Activated CD8-positive, alpha-beta T cell treated with anti-CD3 and anti-CD28 coated beads, Interleukin-2, amount 10 ng/mL, durations not matched to agents 7 days and 5 days (primary cell): ENCODE measurements at places on chromosomes 2 and 18.

- H3K4me1 ChIP-seq = peaks cover 3% of the 10 kb centered on the region
- no peak for DNase-seq
- H3K4me3 ChIP-seq = no peak overlapping the region
- H3K27ac ChIP-seq = no peak overlapping the region
Observed at GRCh38 chr2:216774620-216775019, 79.3 kb upstream of the IGFBP5 start.

DNA sequence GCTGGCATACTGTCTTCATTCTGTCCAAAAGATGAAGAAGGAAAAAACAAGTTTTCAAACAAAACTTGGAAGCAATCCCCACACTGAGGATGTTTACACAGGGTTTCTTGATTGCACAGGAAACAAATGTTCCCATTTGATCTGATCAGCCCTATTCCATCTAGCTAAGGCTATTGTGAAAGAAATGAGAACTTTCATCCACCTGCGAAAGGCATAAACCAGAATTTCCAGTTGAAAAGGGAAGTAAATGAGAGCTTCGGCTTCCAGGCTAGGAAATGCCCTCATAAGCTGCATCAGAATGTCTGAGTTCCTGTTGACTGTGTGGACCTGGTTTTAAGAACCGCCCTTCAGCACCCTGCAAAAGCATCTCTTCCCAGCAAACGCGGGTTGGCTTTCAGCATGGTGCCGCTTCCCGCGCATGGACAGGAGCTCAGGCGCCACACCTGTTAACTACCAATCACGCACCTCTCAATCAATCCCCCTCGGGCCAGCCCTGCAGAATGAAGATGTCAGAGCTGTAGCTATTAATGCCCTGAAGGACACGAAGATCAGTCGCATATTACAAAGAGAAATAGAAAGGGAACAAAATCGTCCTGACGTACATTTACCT lies 850.4 kb downstream of the GALR1 start:
- no peak for DNase-seq
- no peaks in the 10 kb centered on the region for H3K36me3 ChIP-seq
- H3K27ac ChIP-seq = no peak overlapping the region
- no peak overlapping the region for H3K4me3 ChIP-seq
- no peaks in the 10 kb centered on the region for H3K27me3 ChIP-seq
- H3K4me1 ChIP-seq = no peaks in the 10 kb centered on the region

- H3K27me3 ChIP-seq = no peaks in the 10 kb centered on the region
- H3K4me1 ChIP-seq = peaks cover 22% of the 10 kb centered on the region
- no peak for DNase-seq
- H3K36me3 ChIP-seq = peaks cover 38% of the 10 kb centered on the region
- H3K4me3 ChIP-seq = peak overlapping the region; percentile 98
Observed at GRCh38 chr2:27323596-27324285, 844 bp upstream of the MPV17 start.

DNA sequence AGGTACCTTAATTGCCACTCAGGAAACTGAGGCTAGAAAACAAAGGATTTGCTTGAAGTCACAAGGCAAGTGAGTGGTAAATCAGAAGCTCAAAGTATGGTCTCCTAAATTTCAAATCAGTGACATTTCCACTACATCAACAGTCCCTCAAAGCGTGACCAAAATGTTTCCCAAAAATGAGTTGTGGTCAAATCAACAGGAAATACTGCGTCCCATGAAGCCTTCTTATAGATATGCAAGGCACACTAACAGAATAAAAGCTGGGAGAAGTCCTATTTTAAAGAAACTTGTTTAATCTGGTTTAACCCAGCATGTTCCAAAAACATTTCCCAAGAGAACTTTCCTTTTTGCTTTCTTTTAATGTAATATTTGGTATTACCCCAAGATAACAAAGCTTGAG lies 249.4 kb downstream of the EXOC6B start:
- H3K36me3 ChIP-seq = no peaks in the 10 kb centered on the region
- DNase-seq = no peak
- no peaks in the 10 kb centered on the region for H3K4me1 ChIP-seq
- H3K4me3 ChIP-seq = no peak overlapping the region
- H3K27ac ChIP-seq = no peak overlapping the region

DNA sequence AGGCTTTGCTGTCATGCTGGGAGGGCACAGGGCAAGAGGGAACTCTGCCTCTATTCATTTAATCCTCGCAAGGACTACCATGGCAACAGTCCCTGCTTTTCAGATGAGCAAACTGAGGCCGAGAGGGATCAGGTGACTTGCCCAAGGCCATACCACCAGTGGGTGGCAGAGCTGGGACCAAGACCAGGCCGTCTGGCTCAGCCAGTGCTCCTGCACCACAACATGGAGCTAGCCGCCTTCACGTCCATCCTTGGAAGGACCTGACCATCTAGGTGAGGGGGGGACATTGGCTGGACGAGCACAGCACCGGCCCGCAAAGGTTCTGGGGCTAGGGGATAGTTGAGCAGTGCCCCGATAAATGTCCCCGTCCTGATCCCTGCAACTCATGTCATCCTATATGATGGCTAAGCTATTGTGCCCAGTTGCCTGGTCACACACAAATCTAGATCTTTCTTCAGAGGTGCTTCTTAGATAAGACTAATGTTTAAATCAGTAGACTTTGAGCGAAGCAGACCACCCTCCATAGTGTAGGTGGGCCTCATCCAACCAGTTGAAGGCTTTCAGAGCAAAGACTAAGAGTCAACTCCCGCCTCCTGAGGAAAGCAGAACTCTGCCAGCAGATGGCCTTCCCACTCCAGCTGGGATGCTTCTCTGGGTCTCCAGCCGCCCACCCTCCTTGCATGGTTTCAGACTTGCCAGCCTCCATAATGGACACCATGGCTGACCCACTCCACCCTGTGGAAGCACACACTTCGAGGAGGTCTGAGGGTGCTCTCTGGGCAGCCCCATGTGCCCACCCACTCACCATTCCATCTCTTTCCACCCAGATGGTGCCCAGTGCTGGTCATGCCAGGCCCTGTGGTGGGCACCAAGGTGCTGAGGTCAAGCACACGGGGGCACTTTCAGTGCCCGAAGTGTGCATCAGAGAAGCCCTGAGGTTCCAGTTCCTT lies 214.8 kb upstream of the RAB6C start:
- no peaks in the 10 kb centered on the region for H3K4me1 ChIP-seq
- no peak overlapping the region for H3K4me3 ChIP-seq
- H3K27ac ChIP-seq = no peak overlapping the region
- H3K36me3 ChIP-seq = no peaks in the 10 kb centered on the region

DNA sequence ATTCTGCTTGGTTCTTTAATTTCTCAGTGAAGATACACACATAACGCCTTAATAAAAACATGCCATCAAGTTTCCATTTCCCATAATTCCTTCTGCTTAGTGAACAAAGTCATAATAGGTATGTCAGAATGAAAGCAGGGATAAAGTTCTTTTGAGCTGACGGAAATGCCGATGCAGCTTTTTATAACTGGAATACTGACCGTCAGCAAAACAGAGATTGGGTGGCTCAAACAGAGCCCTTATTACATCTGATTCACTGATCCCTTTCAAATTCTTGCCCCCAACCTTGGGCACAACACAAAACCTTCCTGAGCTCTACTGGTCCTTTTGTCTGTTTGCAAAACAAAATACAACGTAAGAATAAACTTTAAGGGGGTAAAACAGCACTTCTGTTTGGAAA lies 140.4 kb downstream of the CDH2 start:
- DNase-seq = no peak
- no peak overlapping the region for H3K4me3 ChIP-seq
- H3K4me1 ChIP-seq = no peaks in the 10 kb centered on the region

DNA sequence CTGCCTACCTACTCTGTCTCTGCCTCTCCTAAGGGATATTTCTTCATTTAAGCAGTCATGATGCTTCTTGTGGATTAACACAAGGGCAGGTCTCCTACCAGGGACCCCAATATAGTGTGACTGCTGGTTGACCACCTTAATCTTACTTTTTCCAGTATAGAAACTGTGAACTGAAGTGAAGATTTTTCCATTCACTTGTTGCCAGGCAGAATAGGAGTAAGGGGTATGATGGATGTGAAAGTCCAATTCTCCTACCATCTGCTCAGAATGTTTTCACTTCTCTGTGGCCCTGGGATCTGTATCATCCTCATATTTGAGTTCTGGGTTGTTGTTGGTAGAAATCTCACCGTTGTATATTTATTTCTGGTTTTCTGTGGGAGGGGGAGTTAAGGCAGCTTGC lies 247.8 kb downstream of the WDPCP start:
- no peak overlapping the region for H3K4me3 ChIP-seq
- no peaks in the 10 kb centered on the region for H3K36me3 ChIP-seq
- H3K27ac ChIP-seq = no peak overlapping the region
- no peak for DNase-seq

DNA sequence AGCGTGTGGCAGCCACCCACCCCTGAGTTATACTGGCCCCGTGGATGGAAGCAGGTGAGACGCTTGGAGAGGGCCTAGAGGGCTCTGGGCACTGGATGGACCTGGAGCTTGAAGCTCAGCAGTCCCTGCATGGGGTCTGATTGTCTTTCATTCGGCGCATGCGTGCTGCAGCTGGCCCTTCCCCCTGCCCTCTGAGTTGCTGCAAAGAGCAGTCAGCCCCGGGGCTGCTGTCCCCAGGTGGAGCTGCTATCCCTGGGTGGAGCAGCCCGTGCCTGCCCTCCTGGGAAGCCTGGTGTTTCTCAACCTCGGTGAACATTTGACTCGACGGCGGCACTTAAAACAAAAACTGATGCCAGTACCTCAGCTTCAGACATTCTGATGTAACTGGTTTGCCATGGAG lies 29.6 kb downstream of the IGFBP5 start:
- peaks cover 5% of the 10 kb centered on the region for H3K27me3 ChIP-seq
- no peak overlapping the region for H3K4me3 ChIP-seq
- H3K36me3 ChIP-seq = peaks cover 5% of the 10 kb centered on the region
- no peak for DNase-seq

DNA sequence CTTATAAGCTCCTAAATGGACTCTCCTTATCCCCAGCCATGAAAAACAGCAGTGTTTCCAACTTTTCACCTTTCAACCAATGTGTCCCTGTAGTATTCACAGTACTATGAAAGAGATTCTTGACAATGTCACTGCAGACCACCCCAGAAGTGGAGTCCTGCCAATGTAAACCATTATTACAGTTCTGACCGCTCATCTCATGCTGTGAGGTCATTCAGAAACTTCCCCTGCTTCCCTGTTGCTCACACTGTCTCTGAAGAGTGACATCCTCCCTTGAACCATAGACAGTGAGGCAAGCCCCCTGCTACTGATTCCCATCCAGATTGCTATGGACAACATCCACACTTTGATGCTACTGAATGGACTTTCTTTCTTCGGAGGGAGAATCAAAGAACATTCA lies 1523.7 kb upstream of the ACVR2A start:
- no peak for DNase-seq
- H3K27me3 ChIP-seq = no peaks in the 10 kb centered on the region
- H3K27ac ChIP-seq = no peak overlapping the region
- no peaks in the 10 kb centered on the region for H3K36me3 ChIP-seq
- H3K4me1 ChIP-seq = no peaks in the 10 kb centered on the region

DNA sequence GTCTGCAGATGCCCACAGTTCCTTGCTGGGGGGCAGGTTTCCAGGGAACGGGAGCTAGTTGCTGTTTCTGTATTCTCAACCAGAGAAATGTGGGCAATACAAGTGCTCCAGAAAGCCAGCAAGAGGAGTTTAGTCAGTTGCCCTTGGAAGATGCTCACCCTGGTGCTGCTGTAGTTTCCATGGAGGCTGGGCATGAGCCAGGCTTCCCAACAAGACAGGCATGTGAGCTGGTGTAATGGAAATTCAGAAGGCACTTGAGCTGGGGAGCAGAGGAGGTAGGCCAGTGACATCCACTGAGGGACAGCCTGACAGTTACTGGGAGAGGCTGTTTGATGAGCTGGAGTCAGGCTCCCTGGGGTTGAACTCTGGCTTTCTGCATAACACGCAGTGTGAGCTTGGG lies 7.7 kb downstream of the HK2 start:
- H3K36me3 ChIP-seq = peaks cover 43% of the 10 kb centered on the region
- DNase-seq = no peak
- H3K4me3 ChIP-seq = no peak overlapping the region
- H3K27ac ChIP-seq = peak overlapping the region; percentile 15

DNA sequence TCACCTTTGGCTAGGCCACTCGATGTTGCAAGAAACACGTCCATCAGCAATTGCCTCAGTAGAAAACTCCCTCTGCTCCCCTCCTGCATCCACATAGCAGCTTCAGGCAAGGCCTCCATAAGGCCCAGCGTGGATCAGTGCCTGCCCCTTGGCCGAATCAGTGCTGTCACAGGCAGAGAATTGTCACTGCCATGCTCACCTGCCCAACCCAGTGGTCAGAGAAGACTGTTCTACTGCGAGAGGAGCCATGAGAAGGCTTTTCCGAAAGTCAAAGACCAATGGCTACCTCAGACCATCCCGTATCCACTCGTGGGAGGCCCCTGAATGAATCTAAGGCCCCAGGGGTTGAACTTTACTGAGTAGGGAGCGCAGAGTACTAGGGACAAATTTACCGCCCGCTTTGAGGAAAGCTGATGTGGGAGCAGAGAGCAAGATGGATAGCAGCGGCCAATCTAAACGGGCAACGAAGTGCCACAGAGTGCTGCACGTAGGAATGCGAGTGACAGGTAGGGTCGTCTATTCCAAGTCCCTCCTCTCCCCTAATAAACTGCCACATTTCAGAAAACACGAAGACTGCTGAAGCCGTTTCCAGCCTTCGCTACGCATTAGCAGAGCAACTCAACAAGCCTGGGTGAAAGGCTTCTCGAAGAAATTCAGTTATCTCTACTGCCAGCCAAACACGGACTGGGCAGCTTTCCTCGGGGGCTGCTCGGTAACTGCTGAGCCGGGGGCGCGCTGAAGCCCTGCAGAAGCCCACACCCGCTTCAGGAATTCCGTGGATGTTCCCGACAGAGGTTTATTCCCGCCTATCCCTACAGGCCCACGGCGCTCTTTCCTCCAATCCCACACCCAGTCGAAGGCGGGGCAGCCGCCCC lies 968 bp upstream of the RALBP1 start:
- H3K27me3 ChIP-seq = peaks cover 17% of the 10 kb centered on the region
- H3K36me3 ChIP-seq = peaks cover 20% of the 10 kb centered on the region
- H3K27ac ChIP-seq = peak overlapping the region; percentile 92
- no peak for DNase-seq

GRCh38 chr2:19577723-19578122 lies 219.3 kb upstream of the OSR1 start:
- no peak for DNase-seq
- H3K4me1 ChIP-seq = no peaks in the 10 kb centered on the region
- H3K27ac ChIP-seq = no peak overlapping the region
- H3K36me3 ChIP-seq = no peaks in the 10 kb centered on the region
